Skin of body (tissue), 3 donors: ENCODE measurements at places on chromosomes 16 and 17. TPM values are rescaled to one million over a fixed set of nuclear protein-coding genes. Genes with fewer than 3 reads are reported as not detected.

KRTAP2-1 gene
- 3.4 TPM for total RNA-seq

GRCh38 chr17:48641541-48642058 is 15.4 kb upstream of the HOXB9 start:
- no peak for DNase-seq

DNA sequence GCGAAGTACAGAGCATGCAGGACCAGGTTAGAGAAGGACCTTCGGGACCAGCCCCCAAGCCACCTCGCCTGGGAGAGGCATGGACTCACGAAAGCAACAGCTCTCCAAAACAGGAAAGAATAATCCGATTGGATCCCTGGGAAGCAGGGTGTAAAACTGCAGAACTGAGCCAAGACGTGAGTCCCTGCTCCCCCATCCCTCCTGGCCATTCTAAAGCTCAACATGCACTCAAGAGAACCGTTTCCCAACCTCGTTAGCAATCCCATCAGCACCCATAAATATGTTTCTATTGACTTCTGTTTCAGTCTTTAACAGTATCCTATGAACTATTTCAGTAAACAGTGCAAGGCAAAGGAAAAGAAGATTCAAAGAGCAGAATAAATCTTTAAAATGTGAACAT is 167.0 kb downstream of the COPRS start:
- DNase-seq, result no peak

DNA sequence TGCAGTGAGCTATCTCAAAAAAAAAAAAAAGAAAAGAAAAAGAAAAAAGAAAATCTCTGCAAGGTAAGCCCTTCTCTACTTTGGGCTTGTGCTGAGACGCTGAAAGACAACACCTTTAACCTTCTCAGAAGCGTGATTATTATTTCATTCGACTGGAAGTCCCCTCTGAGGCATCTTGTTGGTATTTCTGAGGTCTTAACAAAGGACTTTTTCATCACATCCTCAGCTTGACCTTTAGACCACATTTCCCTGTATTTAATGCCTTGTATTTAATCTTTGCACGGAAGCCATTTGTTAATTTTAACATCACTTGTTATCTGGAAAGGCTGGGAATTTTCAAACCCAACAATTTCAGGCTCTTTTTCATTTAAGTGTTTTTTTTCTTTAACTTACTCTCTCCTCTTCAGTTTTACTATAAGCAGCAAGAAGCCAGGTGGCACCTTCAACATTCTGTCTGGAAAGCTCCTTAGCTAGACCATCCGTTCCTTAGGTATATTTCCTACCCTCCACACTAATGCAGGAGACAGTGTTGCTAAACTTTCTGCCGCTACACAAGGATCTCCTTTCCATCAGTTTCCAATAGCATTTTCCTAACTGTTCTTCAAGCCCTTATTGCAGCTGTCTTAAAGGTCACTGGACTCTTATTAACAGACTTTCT is 10.3 kb downstream of the KCTD13 start:
- DNase-seq, result no peak

DNA sequence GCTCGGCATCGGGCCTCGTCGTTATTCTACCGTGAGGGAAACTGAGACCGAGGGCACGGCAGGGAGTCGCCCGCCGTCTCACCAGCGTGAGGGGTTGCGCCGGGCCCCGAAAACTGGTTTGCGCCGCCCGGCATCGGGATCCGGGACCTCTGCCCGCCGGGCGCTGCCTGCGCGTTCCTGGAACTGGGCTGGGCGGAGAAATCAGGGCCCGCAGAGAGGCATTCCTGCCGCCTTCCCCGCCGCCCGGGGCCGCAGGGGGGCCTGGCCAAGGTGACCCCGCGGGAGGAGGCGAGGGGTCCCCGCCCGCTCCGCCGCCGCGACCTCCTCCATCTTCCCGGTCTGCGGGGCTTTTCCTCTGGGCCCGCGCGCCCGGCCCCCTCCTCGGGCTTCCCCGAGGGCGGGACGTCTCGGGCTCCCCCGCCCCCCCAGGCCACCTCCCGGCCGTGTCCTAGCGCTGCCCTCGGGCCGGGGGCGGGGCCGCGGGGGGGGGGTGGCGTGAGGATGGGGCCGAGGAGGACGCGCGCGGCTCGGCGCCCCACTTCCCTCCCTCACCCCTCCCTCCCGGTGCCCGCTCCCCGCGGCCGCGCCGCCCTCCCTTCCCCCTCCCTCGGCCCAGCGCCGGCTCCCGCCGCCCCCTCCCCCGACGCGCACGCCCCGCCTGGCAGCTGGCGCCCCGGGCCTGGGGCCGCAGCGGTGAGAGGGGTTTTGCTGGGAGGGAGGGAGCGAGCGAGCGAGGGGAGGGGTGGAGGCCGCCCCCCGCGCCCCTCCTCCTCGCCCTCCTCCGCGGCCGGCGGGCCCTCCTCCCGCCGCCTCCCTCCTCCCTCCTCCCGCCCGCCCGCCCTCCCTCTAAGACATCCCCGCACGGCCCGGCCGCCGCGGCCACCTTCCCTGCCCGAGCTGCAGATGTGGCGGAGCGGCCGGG is at the start of gene GLIS2:
TSS of gene GLIS2 (plus strand) at position 882 of the 922 bp plus-strand sequence. CDS start 16,214 bp downstream, outside the sequence.
- DNase-seq, result peak; percentile 80

GRCh38 chr17:58487589-58488427 is at the start of gene HSF5:
Gene HSF5, minus strand, starts transcription at chr17:58488408. Its CDS starts 134 bp downstream, at chr17:58488274.
- DNase-seq, result no peak
